ENCODE measurements at places on chromosomes 11 and 22.

GRCh38 chr22:23218053-23218866 lies 38.0 kb downstream of the BCR start:
- DNase-seq: no peak

DNA sequence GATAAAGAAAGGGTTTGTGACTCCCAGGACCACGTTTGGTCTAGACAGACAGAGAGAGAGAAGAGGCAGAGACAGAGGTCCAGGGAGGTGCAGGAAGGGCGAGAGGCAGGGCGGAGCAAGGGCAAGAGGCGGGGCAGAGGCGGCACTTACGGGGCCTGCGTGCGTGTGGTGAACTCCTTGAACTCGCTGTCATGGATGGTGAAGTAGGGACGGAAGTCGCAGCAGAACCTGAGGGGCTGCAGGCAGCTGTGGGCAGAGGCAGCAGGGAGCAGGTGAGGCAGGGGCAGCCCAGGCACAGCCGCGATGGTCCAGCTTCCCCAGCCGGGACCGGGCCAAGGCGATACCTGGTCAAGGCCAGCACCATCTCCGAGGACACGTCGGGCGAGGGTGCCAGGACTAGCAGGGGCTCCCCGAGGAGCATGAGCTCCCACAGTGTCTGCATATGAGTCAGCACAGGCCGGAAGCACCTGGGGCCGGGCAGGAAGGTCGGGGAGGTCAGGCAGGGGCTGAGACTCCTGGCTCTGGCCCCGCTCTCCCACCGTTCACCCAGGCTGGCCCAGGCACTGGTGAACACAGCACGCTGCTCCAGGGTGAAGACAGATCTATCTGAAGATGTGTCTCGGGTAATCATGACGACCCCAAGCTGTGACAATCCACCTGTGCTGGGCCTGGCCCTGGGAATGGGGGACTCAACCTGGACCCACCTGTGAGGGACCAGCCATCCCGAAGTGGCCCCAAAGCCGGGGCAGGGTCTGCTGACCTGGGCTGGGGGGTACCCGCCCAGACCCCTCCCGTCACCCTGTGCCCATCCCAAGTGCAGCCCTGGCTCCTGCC lies 7.2 kb upstream of the PLXNB2 start:
- peak; percentile 50 for DNase-seq

DNA sequence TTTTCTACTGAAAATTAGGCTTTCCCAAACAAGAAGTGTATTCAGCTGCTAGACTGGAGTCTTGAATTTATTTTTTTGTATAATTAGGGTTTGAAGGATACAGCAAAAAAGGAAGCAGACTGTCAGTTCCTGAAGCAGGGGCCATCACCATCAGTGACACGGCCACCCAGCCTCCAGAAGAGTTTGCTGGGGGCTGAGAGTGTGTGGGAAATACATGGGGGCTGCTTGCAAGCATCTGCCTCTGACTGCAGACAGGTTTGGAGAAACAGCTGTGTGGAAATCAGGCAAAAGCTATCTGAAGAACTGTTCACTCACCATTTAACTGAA lies 23.0 kb downstream of the FZD4 start:
- no peak for DNase-seq

DNA sequence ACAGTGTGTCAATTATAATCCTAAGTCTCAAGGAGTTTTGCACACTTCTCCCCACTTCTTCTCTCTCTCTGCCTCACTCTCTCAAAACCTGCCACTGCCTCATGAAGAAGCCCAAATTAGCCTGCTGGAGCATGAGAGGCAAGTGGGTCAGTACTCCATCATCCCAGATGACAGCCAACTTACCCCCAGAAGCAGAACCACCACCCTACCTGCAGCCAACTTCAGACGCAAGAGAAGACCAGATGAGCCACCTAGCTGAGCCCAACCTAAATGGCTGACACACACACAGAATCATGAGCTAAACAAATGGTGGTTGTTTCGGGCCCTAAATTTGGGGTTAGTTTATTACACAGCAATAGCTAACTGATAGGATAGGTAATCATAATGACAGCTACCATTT lies 61.2 kb downstream of the CD82 start:
- DNase-seq: no peak

DNA sequence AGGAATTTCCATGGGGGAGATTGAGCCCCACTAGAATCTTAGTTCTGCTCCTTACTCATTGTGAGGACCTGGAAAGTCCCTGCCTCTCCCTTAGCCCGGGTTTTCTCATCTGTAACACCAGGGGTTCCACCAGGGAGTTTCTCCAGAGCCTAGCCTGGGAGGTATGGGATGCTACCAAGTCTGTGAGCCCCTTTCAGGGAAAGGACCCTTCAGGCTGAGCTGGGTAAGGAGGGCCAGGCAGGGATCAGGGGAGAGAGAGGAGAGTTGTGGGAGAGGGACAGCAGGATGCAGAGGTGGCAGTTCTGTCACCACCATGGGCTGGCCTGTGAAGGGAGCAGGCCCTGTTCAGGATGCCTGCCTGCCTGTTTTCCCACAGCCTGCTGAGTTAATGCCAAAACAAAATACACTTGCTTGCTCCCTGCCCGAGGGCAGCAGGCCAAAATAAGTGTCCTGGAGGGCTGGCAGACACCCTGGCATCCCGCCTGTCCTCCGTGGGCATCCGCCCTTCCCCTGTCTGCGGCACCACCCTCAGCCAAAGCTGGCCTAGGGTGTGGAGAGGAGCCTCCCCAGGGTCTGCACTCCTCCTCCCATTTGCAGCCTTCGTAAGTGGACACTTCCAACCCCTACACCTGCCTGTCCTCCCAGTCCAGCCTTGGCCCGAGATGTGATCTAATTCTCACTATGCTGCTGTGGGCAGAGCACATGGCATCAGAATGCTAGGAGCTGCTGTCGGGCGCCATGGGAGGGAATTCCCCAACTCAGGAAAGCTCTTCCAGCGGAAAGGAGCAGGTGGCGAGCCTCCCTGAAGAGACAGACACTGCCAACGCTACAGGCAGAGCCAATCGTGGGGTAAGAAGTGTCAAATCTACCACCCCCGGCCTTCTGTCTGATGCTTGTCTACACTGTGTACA lies 5.9 kb upstream of the FCHSD2 start:
- no peak for DNase-seq

DNA sequence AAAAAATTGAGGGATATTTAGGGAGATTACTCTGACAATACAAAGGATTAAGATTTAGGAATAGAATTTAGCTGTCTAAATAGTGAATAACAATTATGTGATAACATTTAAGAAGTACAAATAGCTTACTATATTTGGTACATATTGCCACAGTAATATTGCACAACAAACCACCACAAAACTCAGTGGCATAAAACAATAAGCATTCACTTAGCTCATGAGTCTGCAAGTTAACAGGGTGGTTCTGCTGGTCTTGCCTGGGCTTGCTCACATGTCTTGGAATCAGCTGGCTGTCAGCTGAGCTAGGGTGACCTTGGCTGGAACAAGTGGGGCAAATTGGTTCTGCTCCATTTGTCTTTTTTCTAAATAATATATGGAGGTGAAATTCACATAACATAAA lies 115.1 kb downstream of the DCDC1 start:
- no peak for DNase-seq

GRCh38 chr11:104369761-104370160 lies 205.8 kb upstream of the PDGFD start:
- no peak for DNase-seq

- DNase-seq: no peak
These were observed 7.9 kb upstream of the RGL4 start for GRCh38 chr22:23682827-23683355.

- DNase-seq: no peak
These were observed 16.6 kb upstream of the SCGB1D4 start for GRCh38 chr11:62315431-62315830.

- peak; percentile 10 for DNase-seq
These were observed 39.5 kb downstream of the REXO2 start for GRCh38 chr11:114478768-114479167.

DNA sequence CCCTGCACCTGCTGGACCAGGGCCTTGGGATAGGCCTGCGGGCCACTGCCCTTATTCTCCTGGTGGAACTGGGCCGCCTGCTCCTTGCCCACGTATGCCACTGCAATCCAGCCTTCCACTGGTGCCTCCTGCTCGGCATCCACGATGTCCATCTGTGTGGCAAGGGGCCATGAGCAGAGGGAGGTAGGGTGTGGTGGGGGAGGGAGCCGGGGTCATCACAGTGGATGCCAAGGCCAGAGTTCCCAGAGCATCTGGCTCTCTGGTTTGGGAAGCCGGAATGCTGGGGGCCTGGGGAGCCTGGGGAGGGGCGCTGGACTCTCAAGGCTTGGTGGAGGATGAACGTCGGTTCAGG lies 627 bp downstream of the RNF215 start:
- no peak for DNase-seq

DNA sequence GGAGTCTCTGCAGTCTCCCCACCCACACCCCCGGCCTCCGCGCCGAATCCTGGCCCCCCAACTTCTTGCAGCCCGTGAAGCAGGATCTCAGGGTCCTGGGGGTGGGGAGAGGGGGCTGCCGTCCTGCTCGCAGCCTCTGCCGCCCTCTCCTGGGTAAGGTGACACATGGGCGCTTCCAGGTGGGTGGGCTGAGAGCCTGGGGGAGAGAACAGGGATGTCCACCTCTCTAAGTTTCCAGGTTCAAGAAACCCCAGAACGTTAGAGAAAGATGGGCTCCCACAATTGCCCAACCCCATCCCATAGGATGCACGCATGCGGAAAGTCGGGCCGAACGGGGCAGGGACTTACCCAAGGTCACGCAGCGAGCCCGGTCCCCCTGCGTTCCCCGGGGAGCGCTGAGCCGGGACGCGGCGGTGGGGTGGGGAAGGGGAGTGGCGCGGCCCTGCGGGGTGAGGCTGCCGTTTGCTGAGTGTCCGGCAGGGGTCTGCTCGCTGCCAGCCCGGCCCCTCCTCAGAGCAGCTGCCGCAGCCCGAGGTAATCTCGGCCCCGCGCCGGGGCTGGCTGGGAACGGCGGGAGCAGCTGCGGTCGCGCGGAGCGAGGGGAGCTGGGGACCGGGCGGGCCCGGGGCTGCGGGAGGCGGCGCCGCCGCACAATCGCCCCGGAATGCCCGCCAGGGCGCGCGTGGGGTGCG lies 705 bp upstream of the CAPN1 start:
- DNase-seq: peak; percentile 80

DNA sequence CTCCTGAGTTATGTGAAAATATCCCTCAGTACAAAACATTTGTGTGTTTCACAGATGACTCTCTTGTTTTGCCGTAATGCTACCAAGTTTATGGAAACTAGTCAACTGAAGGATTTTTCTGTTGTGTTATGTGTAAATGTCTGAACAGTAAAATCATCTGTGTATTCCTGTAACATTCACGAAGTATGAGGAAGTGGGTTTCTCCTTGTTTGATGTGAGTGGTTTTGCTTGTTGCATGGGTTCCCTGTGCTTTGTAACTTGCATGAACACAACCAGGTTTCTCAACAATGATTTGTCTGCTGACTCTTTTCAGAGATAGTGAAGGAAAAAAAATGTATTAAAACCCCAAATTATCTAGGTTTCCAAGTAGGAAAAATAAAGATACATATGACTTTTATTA lies 138.1 kb downstream of the PGR start:
- no peak for DNase-seq

- DNase-seq: no peak
These were observed 248.8 kb downstream of the RAB38 start for GRCh38 chr11:87926250-87926970.

DNA sequence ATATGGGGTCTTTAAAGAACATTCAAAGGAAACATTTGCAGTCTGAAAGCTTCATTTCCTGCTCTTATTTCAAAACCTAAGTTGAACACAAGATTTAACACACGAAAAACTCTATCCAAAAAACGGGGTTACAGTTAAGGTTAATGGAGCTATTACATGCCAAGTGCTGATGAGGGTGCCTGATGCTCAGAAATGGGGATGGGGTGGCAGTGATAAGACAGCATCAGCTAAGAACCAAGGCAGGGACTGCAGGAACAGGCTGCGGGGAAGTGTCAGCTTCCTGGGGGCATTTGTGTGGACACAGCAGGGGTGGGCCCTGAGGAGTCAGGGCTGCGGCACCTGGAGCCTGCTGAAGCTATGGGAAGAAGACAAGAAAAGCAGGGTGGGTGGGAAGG lies 12.2 kb downstream of the DGCR2 start:
- DNase-seq: peak; percentile 70

GRCh38 chr11:96113193-96113681 lies 189.3 kb upstream of the MTMR2 start:
- DNase-seq: no peak

DNA sequence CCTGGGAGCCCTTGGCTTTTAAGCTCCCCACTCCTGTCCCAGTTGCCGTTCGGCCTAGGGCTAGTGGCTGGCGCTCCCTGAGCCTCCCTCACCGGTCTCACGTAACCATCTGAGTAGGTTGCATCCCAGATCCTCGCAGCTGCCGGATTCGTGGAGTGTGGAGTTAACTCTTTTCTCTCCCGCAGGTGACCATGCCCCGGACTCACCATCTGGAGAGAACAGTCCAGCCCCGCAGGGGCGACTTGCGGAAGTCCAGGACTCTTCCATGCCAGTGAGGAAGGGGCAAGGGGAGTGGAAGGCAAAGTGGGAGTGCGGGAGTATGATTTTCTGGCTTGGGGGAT lies 902 bp downstream of the MUS81 start:
- no peak for DNase-seq

GRCh38 chr11:124108156-124108555 lies 7.1 kb upstream of the VWA5A start:
- DNase-seq: peak; percentile 46

DNA sequence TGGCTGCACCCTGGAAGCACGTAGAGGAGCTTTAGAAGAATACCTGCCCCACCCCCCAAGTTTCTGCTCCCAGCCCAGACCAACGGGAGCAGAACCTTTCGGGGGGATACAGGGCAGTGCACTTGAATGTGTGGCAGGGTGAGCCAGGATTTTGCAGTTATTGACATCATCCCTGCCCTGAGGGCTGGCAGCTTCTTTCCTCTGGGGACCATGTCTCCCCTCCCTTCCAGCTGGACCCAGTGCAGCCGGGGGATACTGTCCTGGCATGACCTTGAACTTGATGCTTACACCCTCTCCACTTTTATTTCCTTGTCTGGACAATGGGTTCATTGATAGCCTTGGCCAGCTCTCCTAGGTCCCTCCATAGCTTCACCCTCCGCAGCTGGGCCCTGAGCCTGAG lies 4.1 kb upstream of the CABP7 start:
- no peak for DNase-seq

DNA sequence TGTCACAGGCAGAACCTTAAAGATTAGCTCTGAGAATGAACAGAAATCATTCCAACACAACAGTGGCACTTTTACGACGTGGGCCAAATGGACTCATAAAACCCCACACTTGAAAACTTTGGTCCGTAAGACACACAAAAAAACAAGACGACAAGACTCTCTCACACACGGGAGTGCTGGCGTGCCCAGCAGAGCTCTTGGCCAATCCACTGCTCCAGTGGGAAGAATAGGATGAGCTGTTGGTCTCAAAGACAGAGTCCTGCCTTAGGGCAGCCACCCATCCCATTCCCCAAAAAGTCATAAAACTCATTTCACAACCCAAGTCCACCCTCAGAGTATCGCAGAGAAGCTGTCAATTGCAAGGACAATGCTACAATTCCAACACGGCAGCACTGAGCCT lies 18.2 kb downstream of the LARGE1 start:
- DNase-seq: no peak

DNA sequence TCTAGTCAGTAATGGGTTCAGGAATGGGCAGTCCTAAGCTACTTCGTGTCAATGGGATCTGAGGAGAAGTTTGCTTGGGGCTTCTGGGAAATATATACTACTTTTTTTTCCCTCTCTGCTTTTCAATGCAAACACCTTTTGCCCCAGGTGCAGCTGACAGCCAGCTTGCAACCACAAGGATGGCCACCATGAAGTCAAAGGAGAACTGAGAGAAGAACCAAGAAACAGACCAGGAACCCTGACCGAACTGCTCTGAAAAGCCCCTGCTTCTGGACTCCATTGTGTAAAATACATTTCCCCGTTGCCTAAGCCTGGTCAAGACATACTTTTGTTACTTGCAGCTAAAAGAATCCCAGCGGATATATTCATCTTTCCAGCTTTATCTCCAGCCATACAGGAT lies 20.1 kb upstream of the CD44 start:
- no peak for DNase-seq

All from erythroblast (primary cell).